ENCODE measurements at places on chromosomes 11 and 22.

- no peak for DNase-seq
Measured at GRCh38 chr11:26762089-26762488, 40.2 kb upstream of the SLC5A12 start.

GRCh38 chr11:118171269-118172062 is 5.0 kb downstream of the SCN2B start:
- no peak for DNase-seq

- DNase-seq: no peak
Measured at GRCh38 chr11:86889001-86889341, 66.2 kb downstream of the FZD4 start.

DNA sequence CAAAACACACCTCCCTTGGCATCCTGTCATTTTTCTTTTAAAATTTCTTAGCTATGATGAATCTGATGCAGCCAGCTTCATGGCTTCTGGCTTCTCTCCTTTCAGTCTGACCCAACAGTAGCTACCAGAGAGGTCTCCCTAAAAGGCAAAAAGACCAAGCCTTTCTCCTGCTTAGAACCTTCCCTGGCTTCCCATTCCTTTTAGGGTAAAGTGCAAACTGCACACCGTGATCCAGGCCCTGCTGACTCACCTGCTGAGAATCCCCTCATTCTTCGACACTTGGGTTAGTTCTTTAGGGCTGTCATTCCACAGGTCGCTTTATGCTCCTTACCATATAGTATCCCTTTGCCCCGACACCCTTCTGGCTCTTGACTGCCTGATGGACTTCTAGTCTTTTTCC is 362.4 kb downstream of the MIAT start:
- DNase-seq: no peak

GRCh38 chr22:41361716-41362310 is 19.9 kb upstream of the TEF start:
- no peak for DNase-seq

GRCh38 chr11:84558085-84558905 is 1068.8 kb downstream of the DLG2 start:
- DNase-seq: peak; percentile 3

DNA sequence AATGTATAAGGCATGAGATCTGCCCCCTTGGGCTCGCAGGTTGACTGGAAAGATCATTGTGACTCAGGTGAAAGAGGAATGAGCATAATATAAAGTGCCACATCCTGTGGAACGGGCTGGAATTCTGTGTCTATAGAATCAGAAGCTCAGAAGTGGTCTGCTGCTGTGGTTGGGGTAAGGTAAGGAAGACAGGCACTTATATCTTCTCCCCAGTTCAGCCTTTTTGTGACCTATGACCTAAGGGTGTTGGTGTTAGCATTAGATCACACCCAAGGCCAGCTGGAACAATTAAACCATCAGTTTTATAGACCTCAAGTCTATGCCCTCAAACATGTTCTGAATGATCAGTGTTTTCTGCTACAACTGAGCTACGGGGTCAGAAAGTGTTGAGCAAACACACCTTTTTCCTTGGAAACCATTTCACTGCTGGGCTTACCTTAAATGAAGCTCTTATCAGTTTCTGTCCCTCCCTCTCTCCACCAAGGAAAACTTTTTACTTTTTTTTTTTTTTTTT is 15.7 kb upstream of the POU2AF3 start:
- no peak for DNase-seq

GRCh38 chr22:50626850-50627641 is 906 bp downstream of the ARSA start:
- DNase-seq: no peak

DNA sequence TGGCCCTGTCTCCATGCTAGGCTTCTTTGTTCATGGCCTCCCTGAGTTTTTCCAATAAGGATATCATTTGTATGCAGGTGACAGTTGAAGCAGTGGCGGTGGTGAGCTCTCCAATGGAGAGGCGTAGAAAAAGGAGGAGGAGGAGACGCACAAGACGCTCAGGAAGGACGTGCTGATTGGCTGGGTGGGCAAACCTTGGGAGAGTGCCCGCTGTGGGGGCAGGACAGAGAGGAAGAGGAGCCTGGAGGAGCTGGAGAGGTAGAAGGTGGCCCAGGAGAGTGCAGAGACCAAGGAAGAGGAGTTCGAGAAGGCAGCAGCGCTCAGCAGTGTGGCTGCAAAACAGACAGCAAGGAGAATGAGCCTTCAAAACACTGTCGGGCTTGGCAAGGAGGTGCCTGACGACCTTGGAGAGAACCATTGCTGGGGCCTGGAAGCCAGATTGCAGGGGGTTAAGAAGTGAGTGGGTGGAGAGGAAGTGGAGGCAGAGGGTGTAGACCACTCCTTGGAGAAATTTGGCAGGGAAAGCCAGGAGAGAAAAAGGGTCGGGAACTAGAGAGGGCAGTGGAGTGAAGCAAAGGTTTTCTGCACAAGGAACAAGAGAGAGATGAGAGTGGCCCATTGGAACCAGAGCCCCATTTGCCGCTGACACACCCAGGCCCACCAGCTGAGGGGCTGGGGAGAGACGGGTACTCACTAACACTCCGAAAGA is 7.5 kb downstream of the CLCF1 start:
- DNase-seq: no peak

DNA sequence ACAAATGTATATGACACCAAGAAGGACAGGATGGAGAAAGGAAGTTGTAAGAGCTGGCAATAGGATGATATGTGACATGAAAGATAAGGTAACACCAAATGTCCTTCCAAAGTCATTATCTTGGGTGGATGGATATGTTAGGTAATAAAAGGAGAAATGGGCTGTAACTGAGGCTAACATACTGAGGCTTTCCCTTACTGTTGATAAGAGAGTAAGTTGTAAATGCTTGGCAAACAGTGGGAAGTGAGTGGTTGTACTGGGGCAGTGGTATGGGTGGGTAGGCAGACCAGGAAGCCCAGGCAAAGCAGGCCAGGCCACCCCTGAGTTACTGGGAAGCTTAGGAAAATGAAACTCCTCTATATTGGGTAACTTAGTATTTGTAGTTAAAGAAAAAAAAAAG is 73.7 kb downstream of the ARHGAP42 start:
- DNase-seq: no peak

GRCh38 chr11:11125618-11126017 is 227.4 kb downstream of the CSNK2A3 start:
- DNase-seq: no peak

DNA sequence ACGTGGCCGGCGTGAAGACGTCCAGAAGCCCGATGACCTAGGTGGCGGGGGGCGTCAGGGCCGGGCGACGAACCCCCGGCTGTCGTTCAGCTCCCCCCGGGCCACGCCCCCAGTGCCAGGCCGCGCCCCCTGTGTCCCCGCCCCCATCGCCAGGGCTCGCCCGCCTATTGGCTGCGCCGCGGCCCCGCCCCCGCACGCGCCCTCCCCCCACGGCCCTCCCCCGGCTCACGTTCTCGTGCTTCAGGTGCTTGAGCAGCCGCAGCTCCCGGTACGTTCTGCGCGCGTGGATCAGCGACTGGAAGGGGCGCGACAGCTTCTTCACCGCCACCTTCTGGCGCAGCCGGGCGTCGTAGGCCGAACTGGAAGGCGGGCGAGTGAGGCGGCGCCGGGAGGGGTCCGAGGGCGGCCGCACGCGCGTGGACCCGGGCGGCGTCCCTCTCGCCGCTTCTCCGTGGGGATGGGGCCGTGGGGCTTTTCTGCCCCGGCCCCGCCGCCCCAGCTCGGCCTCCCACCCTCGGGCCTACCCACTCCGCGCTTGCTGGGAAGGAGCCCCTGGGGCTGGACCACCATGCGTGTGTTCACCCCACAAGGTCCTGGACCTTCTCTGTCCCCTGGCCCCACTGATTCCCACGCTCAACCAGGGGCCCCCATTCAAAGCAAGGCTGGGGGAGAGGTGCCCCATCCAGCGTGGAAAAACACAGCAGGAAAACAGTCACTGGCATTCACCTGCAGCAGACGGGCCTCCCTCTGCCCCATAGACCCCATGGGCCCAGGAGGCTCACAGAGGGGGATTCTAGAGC is 2.4 kb downstream of the MAPK11 start:
- DNase-seq: no peak

DNA sequence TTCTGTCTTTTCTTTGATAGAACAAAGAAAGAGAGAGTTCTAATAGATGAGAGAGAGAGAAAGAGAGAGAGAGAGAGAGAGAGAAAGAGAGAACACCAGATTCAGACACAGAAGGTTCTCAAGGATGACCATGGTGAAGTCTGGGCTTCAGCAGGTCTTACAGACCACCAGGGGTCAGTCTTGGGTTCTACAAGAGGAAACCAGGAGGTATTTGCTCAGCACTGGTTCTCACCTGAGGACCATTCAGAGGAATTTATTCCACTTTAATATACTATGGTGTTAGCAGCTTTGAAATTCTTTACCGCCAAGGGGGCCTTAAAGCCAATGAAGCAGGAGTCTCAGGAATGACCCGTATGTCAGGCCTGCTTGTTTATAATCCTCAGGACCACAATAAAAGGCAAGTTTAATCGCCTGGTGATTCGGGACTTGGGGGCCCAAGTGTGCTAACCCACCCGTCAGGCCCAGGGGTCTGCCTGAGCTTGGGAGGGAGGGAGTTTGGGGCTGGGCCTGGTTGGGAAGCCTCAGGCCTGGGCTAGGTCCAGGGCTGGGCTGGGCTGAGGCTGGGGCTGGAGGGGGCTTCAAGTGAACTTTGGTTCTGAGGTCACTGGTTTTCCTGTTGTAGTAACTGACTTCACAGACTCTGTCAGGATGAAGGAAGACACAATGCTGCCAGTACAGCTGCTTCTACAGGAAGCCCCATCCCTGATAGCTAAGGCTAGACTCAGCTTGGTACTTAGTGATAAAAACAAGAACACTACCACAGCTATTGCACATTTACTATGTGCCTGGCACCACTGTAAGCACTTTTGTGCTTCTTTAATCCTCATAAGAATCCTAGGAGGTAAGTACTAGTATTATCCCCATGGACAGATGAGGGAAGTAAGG is 179.2 kb upstream of the ZBED5 start:
- DNase-seq: no peak

DNA sequence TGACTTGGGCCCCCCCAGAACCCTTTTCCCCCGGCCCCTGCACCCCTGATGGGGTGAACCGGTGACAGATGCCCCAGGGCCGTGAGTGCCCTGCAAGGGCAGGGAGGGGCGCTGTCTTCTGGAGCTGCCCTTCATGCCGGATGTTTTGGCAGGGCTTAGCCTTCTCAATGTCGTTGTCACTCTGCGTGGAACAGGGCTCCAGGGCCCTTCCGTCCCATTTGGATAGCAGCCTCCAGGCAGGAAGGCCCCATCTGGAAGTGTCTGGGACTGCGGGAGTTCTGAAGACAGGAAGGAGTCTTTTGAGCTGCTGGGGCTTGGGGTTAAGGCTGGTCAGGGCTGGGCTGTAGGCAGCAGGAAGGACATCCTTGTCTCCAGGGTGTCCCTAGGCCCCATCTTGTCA is 4.6 kb downstream of the FRMD8 start:
- DNase-seq: no peak

GRCh38 chr11:17230867-17231851 is 23.4 kb upstream of the PIK3C2A start:
- no peak for DNase-seq

DNA sequence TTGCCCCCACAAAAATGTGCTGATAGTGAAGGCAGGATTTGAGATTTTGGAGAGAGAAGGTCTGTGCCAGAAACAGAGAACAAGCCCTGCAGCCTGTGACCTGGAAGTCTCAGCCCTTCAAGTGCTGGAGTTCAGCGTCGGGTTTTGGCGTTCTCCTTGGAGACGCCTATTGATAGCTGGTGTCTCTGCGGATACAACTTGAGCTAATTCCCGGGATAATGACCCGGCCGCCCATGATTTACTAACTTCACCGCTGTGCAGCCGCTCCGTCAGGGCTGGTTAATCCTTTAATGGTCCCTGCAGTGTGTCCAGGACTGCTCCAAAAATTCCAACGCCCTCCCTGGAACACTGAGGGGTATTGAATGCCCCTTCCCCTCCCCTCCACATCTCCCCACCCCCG is 76.6 kb downstream of the WT1 start:
- no peak for DNase-seq

DNA sequence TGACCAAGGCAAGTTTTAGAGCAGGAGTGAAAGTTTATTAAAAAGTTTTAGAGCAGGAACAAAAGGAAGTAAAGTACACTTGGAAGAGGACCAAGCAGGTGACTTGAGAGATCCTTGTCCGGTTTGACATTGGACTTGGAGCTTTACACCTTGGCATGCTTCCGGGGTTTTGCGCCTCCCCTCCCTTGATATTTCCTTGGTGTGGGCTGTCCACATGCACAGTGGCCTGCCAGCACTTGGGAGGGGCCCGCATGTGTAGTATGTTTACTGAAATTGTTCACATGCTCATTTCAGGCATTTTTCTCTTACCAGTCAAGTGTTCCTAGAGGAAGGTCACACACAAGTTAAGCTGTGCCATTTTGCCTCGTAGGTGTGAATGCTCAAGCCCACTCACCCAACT is 19.0 kb upstream of the THRSP start:
- no peak for DNase-seq

- DNase-seq: no peak
Measured at GRCh38 chr11:66411323-66411722, 9.5 kb upstream of the NPAS4 start.

DNA sequence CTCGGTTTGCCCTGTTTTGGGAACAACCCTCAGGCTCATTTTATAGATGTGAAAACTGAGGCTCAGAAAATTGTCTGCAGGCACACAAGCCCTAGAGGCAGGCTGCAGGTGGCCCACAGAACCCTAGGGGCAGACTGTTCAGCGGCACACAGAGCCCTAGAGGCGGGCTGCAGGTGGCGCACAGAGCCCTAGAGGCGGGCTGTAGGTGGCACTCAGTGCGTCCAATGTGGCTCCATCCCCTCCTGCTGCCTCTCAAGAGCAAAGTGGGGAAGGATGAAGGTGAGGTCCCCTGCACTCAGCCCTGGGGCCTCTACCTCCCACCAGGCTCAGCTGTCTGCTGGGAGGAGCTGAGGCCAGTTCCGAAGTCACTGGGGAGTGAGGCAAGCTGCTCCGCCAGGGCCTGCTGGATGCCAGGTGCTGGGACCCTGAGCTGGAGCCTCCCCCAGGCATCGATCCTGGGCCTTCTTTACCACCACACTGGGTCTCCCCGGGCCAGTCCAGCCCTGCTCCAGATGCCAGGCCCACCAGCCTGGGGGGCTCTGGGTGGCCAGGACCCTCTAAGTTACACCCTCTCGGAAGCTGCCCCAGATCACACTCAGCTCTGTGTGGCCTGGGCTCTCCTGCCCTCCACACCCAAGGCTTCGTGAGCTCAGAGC is 2.3 kb downstream of the ACY3 start:
- no peak for DNase-seq

DNA sequence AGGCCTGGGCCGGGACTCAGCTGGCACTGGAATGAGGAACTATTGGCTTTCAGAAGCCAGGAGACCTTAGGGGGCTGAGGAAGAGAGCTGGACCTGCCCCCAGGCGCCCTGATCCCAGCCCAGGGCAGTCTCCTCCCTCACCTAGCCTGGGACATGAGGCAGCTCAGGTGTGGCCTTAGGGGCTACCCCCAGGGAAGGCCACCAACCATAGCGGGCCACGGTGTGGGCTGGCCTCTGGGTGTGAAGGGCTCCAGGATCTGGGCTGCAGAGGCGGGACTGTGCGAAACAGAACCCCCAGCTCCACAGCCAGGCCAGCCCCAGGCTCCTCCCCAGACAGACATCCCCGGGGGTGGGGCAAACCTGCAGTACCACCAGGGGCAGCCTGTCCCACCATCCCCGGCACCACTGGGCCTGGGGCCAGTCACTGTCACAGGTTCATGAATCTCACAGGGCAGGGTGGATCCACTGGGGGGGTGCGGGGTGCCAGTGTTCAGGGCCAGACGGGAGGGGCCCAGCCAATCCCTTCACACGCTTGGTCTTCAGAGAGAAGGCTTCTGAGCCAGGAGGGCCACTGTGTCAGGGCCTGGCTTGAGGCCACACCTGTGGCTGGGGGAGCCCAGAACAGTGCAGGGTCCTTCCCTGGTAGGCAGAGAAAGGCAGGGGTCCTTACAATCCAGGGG is 3.5 kb downstream of the PLXNB2 start:
- no peak for DNase-seq
